ENCODE measurements at places on chromosomes 13 and 19. TPM values are rescaled to one million over a fixed set of nuclear protein-coding genes. Genes with fewer than 3 reads are reported as not detected.

GRCh38 chr13:35618565-35619083 is 142.1 kb upstream of the MAB21L1 start:
- no peaks in the 10 kb centered on the region for H3K27me3 ChIP-seq
- H3K4me1 ChIP-seq: no peaks in the 10 kb centered on the region
- no peak for DNase-seq
- no peaks in the 10 kb centered on the region for H3K36me3 ChIP-seq
- H3K4me3 ChIP-seq: no peak overlapping the region
- H3K27ac ChIP-seq: no peak overlapping the region

GRCh38 chr19:11964858-11965645 is at the start of gene ZNF763:
ZNF763 (plus strand) TSS chr19:11965040; CDS start chr19:11965209, 169 bp downstream.
- DNase-seq: peak; percentile 94
- peak within 1 kb of the TSS; percentile 79 for H3K27ac ChIP-seq
- H3K27me3 ChIP-seq: no peaks in the 10 kb centered on the region
- H3K4me1 ChIP-seq: peaks cover 20% of the 10 kb centered on the region
- peak within 1 kb of the TSS; percentile 88 for H3K4me3 ChIP-seq

- no peaks in the 10 kb centered on the region for H3K36me3 ChIP-seq
- H3K27me3 ChIP-seq: no peaks in the 10 kb centered on the region
- no peak for DNase-seq
- H3K4me3 ChIP-seq: no peak overlapping the region
- H3K4me1 ChIP-seq: no peaks in the 10 kb centered on the region
Observed at GRCh38 chr13:53311561-53311960, 282.9 kb downstream of the OLFM4 start.

The PSG11 gene
- total RNA-seq: not detected

The CRTC1 gene
- total RNA-seq: 5.6 TPM

The NFIX gene
- 1.6 TPM for total RNA-seq

- peaks cover 11% of the 10 kb centered on the region for H3K4me1 ChIP-seq
- peaks cover 2% of the 10 kb centered on the region for H3K27me3 ChIP-seq
- no peak overlapping the region for H3K4me3 ChIP-seq
- no peaks in the 10 kb centered on the region for H3K36me3 ChIP-seq
Observed at GRCh38 chr19:33785795-33786194, 10.9 kb upstream of the KCTD15 start.

The RFPL4A gene
- not detected for total RNA-seq

- no peaks in the 10 kb centered on the region for H3K27me3 ChIP-seq
- no peak overlapping the region for H3K27ac ChIP-seq
- no peak overlapping the region for H3K4me3 ChIP-seq
- H3K4me1 ChIP-seq: no peaks in the 10 kb centered on the region
- H3K36me3 ChIP-seq: no peaks in the 10 kb centered on the region
- DNase-seq: no peak
Observed at GRCh38 chr13:55538424-55538823, 1602.3 kb upstream of the PRR20A start.

DNA sequence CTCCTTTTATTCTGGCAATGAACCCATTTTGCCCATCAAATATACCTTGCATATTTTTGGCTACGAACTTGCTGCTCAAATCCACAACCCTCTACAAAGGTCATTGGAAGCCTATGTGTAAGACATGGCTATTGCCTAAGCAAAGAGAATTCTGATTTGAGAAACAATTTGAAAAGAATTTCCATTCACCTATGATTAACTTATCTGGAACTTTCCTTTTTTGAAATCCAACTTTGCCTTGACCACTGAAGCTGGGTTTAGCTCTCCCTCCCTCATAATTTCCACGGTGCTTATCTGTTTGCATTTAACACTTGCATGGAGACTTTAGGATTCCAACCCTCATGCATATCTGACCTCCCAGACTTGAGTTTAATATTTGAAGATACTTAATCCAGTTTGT is 1514.7 kb upstream of the SLC10A2 start:
- DNase-seq: no peak
- no peak overlapping the region for H3K4me3 ChIP-seq
- H3K27me3 ChIP-seq: no peaks in the 10 kb centered on the region
- no peak overlapping the region for H3K27ac ChIP-seq
- H3K36me3 ChIP-seq: no peaks in the 10 kb centered on the region

- H3K36me3 ChIP-seq: peaks cover 27% of the 10 kb centered on the region
- H3K4me3 ChIP-seq: no peak overlapping the region
- H3K27ac ChIP-seq: no peak overlapping the region
- no peak for DNase-seq
Observed at GRCh38 chr19:6378486-6378885, 2.8 kb upstream of the PSPN start.

The MYO1F gene
- total RNA-seq: 48.7 TPM

The SHISA7 gene
- total RNA-seq: not detected

DNA sequence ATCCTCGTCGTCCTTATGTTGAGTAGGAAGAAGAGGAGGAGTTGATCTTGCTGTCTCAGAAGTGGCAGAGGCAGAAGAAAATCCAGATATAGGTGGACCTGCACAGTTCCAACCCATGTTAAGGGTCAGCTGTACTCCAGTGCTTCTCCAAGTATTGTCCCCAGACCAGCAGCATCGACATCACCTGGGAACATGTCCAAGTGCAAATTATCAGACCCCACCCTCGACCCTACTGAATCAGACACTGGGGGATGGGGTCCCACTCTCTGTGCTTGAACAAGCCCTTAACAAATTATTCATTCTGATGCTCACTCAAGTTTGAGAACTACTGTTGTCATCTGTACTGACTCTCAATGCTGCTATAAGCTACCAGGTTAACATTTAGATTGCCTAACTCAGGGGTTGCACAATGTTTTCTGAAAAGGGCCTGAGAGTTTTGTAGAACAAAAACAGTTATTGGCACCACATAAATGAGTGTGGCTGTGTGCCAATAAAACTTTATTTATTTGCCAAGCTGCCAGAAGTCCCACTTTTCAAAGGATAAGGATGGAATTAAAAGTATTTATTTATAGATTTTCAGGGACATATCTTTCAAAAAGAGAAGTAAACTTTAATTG is 226.7 kb upstream of the IPO5 start:
- H3K27ac ChIP-seq: no peak overlapping the region
- no peak for DNase-seq
- peaks cover 1% of the 10 kb centered on the region for H3K27me3 ChIP-seq
- H3K4me3 ChIP-seq: no peak overlapping the region

The LIG4 gene
- total RNA-seq: 6.6 TPM

DNA sequence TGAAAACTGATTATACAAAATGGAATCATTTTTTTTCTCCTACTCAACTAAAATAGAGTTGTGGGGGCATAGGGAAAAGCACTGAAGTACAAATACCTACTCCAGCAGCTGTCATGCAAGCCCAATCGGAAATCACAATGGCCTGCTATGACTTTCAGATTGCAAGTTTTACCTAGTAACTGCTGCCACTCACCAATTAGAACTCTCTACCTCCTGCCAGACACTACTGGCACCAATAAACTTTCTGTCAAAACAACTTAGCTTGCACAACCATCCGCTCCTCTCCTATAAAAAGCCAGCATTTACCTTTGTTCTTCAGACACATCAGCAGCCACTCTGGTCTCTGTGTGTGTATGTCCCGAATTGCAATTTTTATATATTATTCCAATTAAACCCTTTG is 9.3 kb upstream of the TRPC4 start:
- DNase-seq: no peak
- no peaks in the 10 kb centered on the region for H3K27me3 ChIP-seq
- H3K4me1 ChIP-seq: no peaks in the 10 kb centered on the region
- H3K4me3 ChIP-seq: no peak overlapping the region
- H3K27ac ChIP-seq: no peak overlapping the region

The ZNF534 gene
- not detected for total RNA-seq

- no peak overlapping the region for H3K27ac ChIP-seq
- H3K36me3 ChIP-seq: peaks cover 26% of the 10 kb centered on the region
- H3K4me3 ChIP-seq: no peak overlapping the region
- no peaks in the 10 kb centered on the region for H3K4me1 ChIP-seq
- DNase-seq: no peak
- no peaks in the 10 kb centered on the region for H3K27me3 ChIP-seq
Observed at GRCh38 chr19:47066376-47067214, 18.2 kb upstream of the TMEM160 start.

DNA sequence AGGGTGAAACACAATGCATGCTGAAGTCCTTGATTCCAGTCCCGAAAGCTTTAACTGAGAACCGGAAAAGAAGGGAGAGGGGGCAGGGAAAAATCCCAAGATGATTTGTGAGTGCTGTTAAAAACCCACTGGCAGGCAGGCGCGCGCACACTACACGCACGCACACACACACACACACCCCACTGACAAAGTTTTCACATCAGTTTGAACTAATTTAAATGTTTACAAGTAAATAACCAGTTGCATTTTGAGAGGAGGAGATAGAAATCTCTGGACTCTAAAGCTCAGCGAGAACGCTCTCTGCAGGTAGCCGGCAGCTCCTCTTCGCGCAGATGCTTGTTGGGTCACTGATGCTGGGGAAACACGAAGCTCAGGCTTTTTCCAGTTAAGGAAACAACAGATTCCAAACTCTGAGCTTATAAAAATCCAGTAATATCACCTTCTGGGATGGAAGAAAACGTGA is 818 bp upstream of the SLITRK1 start:
- no peaks in the 10 kb centered on the region for H3K36me3 ChIP-seq
- peaks cover 13% of the 10 kb centered on the region for H3K4me1 ChIP-seq
- H3K4me3 ChIP-seq: no peak overlapping the region

GRCh38 chr13:41608111-41608838 is 150.9 kb downstream of the RGCC start:
- no peak for DNase-seq
- H3K27me3 ChIP-seq: no peaks in the 10 kb centered on the region
- H3K36me3 ChIP-seq: peaks cover 40% of the 10 kb centered on the region
- no peaks in the 10 kb centered on the region for H3K4me1 ChIP-seq

GRCh38 chr19:17402982-17403855 is 2.2 kb downstream of the BST2 start:
- peaks cover 22% of the 10 kb centered on the region for H3K36me3 ChIP-seq
- H3K4me1 ChIP-seq: peaks cover 26% of the 10 kb centered on the region
- no peaks in the 10 kb centered on the region for H3K27me3 ChIP-seq
- DNase-seq: peak; percentile 68
- H3K27ac ChIP-seq: peak overlapping the region; percentile 97
- H3K4me3 ChIP-seq: peak overlapping the region; percentile 93

The ZNF835 gene
- total RNA-seq: 2.2 TPM

The ZNF780A gene
- 17.2 TPM for total RNA-seq

GRCh38 chr19:1224047-1224825 is 13.6 kb downstream of the CBARP start:
- no peak overlapping the region for H3K4me3 ChIP-seq
- H3K4me1 ChIP-seq: no peaks in the 10 kb centered on the region
- DNase-seq: no peak
- H3K27ac ChIP-seq: no peak overlapping the region

The ZNF709 gene
- total RNA-seq: 2.4 TPM

The C19orf85 gene
- not detected for total RNA-seq

DNA sequence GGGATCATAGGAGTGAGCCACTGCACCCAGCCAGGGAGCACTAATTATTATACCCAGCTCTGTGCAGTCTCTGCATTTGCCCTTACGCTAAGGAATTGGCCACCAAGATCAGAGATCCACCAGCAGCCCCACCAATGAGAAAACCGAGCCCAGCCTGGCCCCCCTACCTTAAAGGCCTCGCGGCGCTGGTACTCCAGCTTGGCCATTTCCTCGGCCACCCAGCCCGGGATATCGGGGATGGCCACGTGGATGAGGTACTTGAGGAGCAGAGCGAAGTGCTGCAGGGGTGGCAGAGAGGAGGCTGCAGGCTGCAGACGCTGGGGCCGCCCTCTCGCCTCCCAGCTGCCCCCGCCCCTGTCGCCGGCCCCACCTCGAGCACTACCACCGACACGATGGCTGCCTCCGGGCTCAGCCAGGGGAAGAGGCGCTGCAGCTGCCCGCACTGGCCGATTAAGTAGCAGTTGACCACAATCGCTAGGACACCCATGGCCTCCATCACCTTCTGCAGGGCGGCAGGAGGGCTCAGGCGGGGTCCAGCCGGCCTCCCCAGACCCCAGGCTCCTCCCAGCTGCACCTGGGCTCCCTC is 7.5 kb downstream of the ANO8 start:
- peak overlapping the region; percentile 12 for H3K4me3 ChIP-seq
- H3K27me3 ChIP-seq: no peaks in the 10 kb centered on the region
- H3K36me3 ChIP-seq: peaks cover 5% of the 10 kb centered on the region
- peaks cover 3% of the 10 kb centered on the region for H3K4me1 ChIP-seq
- H3K27ac ChIP-seq: no peak overlapping the region

The LGI4 gene
- 0.51 TPM for total RNA-seq

The PALM3 gene
- total RNA-seq: not detected

- H3K4me3 ChIP-seq: no peak overlapping the region
- no peaks in the 10 kb centered on the region for H3K27me3 ChIP-seq
- no peaks in the 10 kb centered on the region for H3K4me1 ChIP-seq
- no peaks in the 10 kb centered on the region for H3K36me3 ChIP-seq
Observed at GRCh38 chr13:70043685-70044084, 63.9 kb upstream of the ATXN8OS start.

GRCh38 chr19:29013325-29013724 is 199.6 kb downstream of the UQCRFS1 start:
- no peak overlapping the region for H3K4me3 ChIP-seq
- H3K4me1 ChIP-seq: no peaks in the 10 kb centered on the region
- no peak for DNase-seq

GRCh38 chr19:43684326-43684725 is 14.4 kb upstream of the PLAUR start:
- H3K27ac ChIP-seq: no peak overlapping the region
- no peak overlapping the region for H3K4me3 ChIP-seq
- H3K36me3 ChIP-seq: no peaks in the 10 kb centered on the region
- peaks cover 3% of the 10 kb centered on the region for H3K4me1 ChIP-seq
- H3K27me3 ChIP-seq: no peaks in the 10 kb centered on the region

The MISP3 gene
- total RNA-seq: 2.4 TPM

The INAFM1 gene
- total RNA-seq: 12.4 TPM

The FBXO27 gene
- 2.2 TPM for total RNA-seq

The KLK14 gene
- 0.61 TPM for total RNA-seq

DNA sequence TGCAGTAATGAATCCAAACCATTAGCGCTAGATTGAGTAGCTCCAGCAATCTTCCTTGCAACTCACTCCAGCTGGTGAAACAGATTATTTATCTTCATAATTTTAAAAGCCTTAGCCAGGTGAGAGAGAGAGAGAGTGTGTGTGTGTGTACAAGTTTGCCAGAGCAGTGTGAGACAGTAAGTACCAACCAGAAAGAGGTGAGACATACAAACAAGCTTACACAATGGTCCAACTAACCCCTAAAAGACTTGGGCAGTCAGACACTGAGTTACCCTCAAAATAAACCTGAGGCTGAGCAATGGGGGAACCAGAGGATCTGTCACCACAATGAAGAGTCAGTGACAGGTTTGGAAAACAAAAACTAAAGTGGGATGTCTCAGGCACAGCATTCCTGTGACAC is 8.1 kb upstream of the THSD1 start:
- peaks cover 31% of the 10 kb centered on the region for H3K36me3 ChIP-seq
- H3K4me1 ChIP-seq: peaks cover 2% of the 10 kb centered on the region
- no peak overlapping the region for H3K4me3 ChIP-seq
- DNase-seq: no peak

- no peak overlapping the region for H3K27ac ChIP-seq
- no peaks in the 10 kb centered on the region for H3K36me3 ChIP-seq
- no peak overlapping the region for H3K4me3 ChIP-seq
- no peaks in the 10 kb centered on the region for H3K4me1 ChIP-seq
- H3K27me3 ChIP-seq: peaks cover 12% of the 10 kb centered on the region
- DNase-seq: no peak
Observed at GRCh38 chr13:75197803-75198202, 284.2 kb downstream of the TBC1D4 start.

GRCh38 chr19:30783936-30784335 is 411.8 kb downstream of the ZNF536 start:
- no peaks in the 10 kb centered on the region for H3K4me1 ChIP-seq
- DNase-seq: no peak
- H3K36me3 ChIP-seq: no peaks in the 10 kb centered on the region
- peaks cover 8% of the 10 kb centered on the region for H3K27me3 ChIP-seq

GRCh38 chr13:31870511-31870910 is 131.2 kb downstream of the RXFP2 start:
- H3K27ac ChIP-seq: no peak overlapping the region
- H3K36me3 ChIP-seq: no peaks in the 10 kb centered on the region
- DNase-seq: no peak
- H3K4me3 ChIP-seq: no peak overlapping the region
- H3K27me3 ChIP-seq: peaks cover 1% of the 10 kb centered on the region
- H3K4me1 ChIP-seq: no peaks in the 10 kb centered on the region
